ENCODE measurements at places on chromosomes 2 and 18.

DNA sequence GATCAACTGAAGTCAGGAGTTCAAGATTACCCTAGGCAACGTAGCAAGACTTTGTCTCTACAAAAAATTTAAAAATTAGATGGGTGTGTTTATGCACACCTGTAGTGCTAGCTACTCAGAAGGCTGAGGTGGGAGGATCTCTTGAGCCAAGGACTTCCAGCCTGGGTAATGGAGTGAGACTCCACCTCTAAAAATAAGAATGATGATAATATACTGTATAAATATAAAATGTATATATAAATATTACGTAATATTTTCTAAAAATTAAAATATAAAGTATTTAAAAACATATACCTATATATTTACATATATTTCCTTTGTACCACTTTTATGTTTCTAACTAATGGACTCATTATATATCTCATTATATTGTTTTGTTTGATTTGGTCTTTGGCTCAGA is 409.5 kb upstream of the REG3G start:
- no peak for ATAC-seq

GRCh38 chr2:14632133-14632936 is at the start of gene LRATD1:
Gene LRATD1 (plus strand): TSS chr2:14632717. CDS start chr2:14633980, 1,263 bp downstream.
- peak; percentile 85 for ATAC-seq

DNA sequence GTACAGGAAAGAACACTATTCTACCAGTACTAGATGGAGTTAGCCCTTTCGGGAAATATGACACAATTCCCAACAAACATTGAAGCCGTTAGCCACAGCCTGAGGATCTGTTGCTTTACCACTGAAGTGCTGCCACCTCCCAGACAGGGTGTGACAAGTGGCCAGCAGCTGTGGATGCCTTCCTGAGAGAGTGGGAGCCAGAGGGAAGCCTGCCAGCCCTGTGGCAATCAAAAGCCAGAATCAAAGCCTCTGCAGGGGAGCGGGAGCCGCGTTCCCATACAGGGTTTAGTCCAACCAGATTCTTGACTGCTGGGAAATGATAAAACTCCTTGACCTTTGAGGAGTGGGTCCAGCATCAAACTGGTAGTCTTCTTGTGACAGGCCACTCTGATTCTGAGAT is 38.0 kb downstream of the SLC4A1AP start:
- no peak for ATAC-seq

- no peak for ATAC-seq
Measured at GRCh38 chr18:51525453-51526225, 328.2 kb upstream of the MEX3C start.

GRCh38 chr2:211351987-211352386 is 795.6 kb downstream of the CPS1 start:
- no peak for ATAC-seq

DNA sequence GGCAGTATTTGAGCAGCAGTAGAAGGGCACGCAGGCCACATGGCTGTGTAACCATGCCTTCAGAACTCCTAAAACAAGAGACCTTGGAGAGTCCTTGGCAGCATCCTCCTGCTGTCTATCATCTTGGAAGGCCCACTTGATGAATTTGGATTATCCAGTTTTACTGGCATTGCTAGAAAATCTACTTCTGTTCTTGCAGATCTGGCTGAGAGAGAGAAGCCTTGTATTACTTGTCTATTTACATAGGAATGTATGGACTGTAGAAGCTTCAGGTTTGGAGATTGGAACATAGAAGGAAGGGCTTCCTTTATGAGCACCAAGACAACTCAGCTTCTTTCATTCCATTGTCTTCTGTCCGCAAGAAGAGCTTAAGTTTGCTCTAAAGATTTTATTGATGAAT is 16.1 kb upstream of the GPBAR1 start:
- no peak for ATAC-seq

- ATAC-seq = peak; percentile 56
Measured at GRCh38 chr2:6068429-6068828, 376.2 kb downstream of the SOX11 start.

GRCh38 chr2:67534745-67535144 is 137.6 kb downstream of the ETAA1 start:
- ATAC-seq = no peak

- no peak for ATAC-seq
Measured at GRCh38 chr2:25386971-25387875, 45.5 kb upstream of the DNMT3A start.

- ATAC-seq = no peak
Measured at GRCh38 chr2:20282916-20283592, 58.1 kb upstream of the SDC1 start.

- no peak for ATAC-seq
Measured at GRCh38 chr2:201575971-201576370, 67.3 kb downstream of the TMEM237 start.

- ATAC-seq = no peak
Measured at GRCh38 chr2:209411718-209412117, 12.1 kb upstream of the MAP2 start.

GRCh38 chr2:120480903-120481445 is 135.0 kb downstream of the INHBB start:
- ATAC-seq = no peak

- no peak for ATAC-seq
Measured at GRCh38 chr2:96909611-96910021, 39.7 kb upstream of the SEMA4C start.

- ATAC-seq = peak; percentile 78
Measured at GRCh38 chr2:173075781-173076580, at the start of gene MAP3K20. Gene MAP3K20 (plus strand): TSS chr2:173075846. CDS start chr2:173091032, 15,186 bp downstream.

DNA sequence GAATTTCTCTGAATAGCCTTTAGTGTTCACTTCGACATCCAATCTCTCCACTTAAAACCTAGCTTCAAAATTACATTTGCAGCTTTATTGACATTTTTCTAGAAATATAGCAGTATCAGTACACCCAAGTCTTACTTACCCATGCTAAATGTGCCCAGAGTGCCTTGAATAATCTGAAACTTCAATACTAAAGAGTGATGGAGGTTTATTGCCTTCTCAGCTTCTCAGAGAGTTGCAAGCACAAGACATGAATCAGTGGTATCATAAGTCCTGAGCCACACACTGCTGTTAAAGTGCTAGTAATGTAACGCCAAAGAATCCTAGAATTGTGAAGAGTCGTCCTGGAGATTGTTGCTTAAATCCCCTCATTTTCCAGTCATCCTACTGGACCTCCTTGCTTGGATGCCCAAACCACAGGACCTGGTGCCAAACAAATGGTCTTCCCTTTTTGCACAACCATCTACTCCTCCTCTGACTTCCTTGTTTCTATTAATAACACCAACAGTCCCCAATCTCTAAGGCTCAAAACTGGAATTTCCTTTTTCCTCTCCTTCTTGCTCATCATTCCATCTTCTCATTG is 83.2 kb upstream of the SPATS2L start:
- ATAC-seq = no peak

- ATAC-seq = no peak
Measured at GRCh38 chr2:12685145-12685544, 31.6 kb upstream of the TRIB2 start.

- no peak for ATAC-seq
Measured at GRCh38 chr2:63124218-63124617, 73.6 kb downstream of the OTX1 start.

- ATAC-seq = peak; percentile 58
Measured at GRCh38 chr18:77127769-77128671, 4.6 kb downstream of the MBP start.

GRCh38 chr2:239892441-239893235 is 132.5 kb downstream of the NDUFA10 start:
- ATAC-seq = no peak

- no peak for ATAC-seq
Measured at GRCh38 chr2:201122276-201122675, 6.3 kb downstream of the CFLAR start.

DNA sequence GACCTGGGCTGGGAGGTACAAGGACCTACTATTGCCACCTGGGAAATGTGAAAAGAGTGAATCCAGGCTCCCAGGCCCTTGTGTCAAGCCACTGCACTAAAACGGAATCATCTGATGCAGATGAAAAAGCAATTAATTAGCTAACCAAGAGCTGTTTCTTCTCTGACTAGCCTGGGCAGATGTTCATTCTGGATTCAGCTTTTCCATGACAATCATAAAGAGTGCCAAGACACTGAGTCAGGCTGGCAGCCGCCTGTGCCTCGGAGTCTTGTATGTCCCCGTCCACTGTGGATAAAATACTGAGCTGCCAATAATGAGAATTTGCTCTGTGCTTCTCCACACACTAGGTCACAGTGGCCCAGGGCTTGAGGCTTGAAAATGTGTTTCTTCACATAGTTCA is 21.7 kb upstream of the LCLAT1 start:
- no peak for ATAC-seq

- ATAC-seq = peak; percentile 55
Measured at GRCh38 chr2:234405462-234405861, 91.4 kb downstream of the ARL4C start.

GRCh38 chr2:216698895-216699294 is 3.5 kb upstream of the IGFBP5 start:
- peak; percentile 34 for ATAC-seq

DNA sequence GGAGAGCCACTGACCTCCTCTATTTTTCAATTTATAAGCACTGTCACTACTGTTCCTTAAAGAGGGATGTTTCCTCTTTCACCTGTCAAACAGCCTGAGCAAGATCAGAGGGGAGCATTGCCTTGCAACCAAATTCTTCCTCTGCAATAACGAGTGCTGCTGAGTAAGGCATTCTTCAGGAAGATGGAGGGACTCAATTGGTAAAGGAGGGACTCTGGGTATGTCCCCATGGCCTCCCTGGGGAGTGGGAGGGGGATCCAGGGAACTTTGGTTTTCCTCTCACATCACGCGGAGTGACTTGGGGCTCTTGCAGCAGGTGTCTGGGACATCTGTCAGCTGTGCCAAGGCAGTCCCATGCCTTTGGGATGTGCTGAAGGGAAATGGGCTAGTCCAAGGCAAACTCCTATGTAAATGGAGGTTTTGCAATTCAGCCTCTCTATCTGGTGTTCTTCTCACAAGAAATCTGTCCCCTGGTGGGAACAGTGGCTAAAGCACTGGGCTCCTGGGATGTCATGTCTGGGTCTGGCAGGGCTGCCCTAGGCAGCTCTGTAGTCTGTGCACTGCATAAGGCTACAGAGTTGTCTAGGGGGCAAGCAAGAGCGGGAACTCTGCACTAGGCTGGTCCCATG is 14.4 kb upstream of the HES6 start:
- no peak for ATAC-seq

DNA sequence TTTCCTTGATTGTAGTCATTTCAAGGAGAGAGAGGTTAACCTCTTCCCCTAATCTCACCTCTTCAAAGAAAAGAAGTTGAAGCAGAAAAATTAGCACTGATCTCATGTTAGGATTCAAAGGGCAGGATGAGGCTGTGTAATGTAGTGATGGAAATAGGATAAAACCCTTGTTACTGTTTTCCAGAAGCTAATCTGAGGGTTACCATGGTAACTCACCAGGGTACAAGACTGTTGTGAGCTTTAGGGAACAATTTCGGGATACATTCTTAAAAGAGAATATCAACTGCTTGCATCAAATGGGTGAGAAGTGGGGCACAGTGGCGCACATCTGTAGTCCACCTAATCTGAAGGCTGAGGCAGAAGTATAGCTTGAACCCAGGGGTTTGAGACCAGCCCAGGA is 64.9 kb upstream of the SLC39A10 start:
- no peak for ATAC-seq

DNA sequence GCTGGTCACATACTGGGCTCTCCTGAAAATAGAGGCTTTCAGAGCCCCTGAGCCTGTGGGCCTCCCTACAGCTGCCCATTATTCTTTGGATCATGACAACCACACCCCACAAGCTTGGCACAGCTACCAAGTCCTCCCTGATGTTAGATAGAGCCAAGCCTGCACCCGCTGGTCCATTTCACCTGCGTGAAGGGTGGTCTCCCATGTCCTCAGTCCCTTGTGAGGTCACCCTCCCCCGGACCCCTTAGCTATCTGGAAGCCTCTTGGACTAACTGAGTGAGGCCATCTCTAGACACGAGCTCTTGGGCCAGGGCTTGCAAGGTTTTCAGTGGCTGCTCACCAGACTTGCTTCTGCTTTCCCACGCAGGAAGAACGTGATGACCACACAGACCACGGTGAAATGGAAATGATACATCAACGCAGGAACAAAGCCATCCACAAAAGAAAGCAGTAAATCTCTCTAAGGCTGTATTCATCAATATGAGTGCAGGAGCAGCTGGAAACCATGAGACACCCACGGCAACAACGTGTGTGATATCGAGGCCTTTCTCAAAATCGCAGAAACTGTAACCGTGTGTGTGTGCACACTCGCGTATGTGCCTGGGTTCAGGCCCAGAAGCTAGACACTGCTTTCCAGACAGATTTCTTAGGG is 10.1 kb upstream of the MAL start:
- ATAC-seq = peak; percentile 35

- no peak for ATAC-seq
Measured at GRCh38 chr2:172288603-172289002, 138.8 kb upstream of the ITGA6 start.

GRCh38 chr2:211930331-211930730 is 608.3 kb downstream of the ERBB4 start:
- no peak for ATAC-seq

- no peak for ATAC-seq
Measured at GRCh38 chr2:196225213-196225612, 53.8 kb upstream of the STK17B start.

GRCh38 chr2:166614029-166614428 is 120.0 kb upstream of the SCN7A start:
- ATAC-seq = no peak

DNA sequence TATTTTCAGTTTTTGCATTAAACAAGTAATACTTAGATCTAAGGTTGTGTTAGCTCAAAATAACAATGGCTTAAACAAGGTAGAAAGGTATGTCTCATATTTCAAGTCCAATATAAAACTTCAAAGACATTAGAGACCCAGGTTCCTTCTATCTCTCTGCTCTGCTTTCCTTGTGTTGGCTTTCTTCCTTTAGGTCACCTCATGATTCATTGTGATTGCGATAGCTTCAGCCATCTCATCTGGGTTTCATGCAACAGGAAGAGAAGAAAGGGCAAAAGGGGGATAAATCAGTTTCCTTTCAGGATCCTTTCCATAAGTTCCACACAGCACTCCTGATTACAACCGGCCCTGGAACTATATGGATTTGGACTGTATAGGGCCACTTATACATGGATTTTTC is 16.0 kb upstream of the TBR1 start:
- ATAC-seq = no peak

DNA sequence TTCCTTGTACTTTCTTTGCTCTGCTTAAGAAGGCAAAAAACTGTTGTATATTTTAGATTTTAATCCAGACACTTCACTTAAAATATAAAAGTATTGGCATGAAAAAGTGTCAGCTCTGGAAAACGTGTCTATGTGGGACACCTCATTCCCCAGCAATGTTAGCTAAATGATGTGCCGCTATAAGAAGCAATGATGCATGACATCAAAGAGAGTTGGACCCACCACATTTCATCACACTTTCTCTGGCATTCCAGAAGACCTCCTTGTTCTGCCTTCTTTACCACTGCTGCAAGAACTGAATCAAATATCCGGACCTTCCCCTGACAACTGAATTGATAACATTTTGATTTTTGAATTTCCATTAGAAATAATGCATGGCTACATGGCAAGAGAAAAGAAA is 242.4 kb upstream of the TANK start:
- peak; percentile 67 for ATAC-seq

- ATAC-seq = no peak
Measured at GRCh38 chr2:48677450-48677849, 59.8 kb downstream of the GTF2A1L start.
